Breast epithelium (tissue), 4 donors: ENCODE measurements at places on chromosomes 6 and 20. TPM values are rescaled to one million over a fixed set of nuclear protein-coding genes. Genes with fewer than 3 reads are reported as not detected.

- no peak for DNase-seq
Observed at GRCh38 chr6:25218346-25218745, 60.8 kb upstream of the CARMIL1 start.

DNA sequence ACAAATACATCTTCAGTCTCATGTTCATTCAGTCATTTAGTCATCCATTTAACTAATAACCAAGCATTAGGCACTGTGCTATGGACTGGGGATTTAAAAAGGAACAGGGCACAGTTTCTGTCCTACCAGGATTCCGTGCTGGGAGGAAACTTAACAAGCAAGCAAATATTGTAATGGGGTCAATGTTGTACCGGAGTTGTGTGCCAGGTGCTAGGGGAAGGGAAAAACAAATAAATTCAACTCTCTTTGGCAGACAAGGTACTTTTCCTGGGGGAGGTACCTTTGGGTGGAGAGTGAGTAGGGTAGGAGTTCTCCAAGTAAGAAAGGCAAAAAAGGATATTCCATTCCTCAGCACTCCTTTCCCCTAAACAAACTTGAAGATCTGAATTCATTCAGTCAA is 90.3 kb downstream of the OLIG3 start:
- DNase-seq = no peak

DNA sequence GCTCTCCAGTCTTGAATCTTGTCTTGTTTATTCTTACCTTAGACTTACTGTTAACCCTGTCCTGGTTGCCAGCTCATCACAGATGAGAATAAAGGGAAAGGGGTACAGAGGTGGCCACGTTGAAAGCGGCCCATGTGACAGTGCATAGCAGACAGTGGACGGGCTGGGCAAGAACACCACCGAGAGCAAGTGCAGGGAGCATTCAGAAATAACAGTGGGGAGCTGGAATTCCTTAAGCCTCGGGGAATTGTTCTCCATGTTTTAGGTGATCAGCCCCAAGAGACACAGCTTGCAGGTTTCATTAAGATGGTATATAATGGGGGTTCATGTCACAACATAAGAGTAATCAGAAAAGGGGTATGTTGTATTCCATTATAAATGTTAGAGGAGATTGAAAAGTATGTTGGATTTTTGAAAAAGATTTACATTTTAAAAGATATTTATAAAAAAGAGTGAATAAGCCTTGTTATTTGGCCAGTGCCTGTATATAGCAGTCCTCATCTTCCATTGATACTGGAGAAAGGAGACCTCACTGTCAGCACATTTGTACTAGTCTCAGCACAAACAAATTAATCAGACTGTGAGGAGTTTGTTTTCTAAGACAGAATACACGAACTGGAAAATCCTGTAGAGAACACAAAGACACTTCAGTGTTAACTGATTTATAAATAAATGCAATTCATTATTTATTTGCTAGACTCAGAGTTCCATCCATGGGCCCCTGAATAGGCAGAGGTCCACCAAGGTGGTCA is 35.4 kb downstream of the VAPB start:
- no peak for DNase-seq

DNA sequence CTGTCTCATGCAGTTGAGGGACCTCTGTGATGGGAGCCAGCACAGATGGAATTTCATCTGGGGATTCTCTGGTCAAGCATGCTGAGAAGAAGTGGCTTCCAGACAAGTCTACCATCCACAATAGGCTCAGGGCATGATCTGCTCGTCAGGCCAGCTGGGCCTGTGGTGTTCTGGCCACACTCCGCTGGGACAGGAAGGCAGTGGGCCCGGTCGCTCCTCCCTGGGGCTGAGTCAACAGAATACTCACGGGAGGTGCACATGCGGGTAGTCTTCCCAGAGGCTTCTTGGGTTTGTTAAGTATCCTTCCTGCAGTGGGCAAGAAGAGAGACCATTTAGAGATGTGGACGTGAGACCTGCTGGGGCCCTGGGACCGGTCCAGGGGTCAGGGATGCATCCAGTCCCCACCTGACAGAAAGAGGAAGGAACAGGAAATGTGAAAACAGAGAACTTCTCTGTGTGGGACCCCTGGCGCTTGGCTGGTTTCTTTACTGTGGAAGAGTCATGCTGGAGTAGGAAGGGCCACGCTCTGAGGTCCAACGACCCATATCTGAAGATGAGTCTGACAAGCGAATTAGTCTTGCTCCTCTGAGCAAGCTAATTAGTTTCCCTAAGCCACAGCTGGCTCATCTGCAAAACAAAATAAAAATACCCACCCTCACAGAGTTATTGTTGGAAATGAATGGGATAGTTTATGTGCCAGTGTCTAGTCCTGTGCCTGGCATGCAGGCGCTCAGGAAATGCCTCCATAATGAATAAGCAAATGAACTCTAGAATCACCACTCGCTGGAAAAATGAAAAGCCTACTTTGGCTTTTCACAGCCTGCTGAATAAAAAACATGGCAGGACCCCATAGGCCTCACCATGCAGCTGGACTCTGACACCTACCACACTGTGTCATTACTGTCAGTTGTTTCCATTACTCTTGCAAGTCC is 67.3 kb downstream of the TRAM2 start:
- no peak for DNase-seq

GRCh38 chr6:157469378-157469777 is 88.4 kb downstream of the ZDHHC14 start:
- DNase-seq = no peak

DNA sequence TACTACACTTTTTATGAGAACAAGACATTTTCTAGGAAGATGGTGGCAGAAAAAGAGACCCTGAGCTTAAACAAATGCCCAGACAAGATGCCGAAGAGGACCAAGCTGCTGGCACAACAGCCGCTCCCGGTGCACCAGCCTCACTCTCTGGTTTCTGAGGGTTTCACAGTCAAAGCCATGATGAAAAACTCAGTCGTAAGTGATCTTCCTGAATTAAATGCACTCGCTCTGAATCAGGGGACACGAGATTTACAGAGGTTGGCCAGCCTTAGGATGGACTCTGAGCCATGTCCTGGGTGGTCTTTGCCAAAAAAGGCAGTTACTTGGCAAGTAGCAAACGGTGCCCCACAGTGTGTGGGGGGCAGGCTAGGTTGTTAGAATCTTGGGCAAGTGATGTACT is 423 bp downstream of the PACRG start:
- DNase-seq = no peak

GRCh38 chr6:168088161-168089053 is 9.4 kb upstream of the FRMD1 start:
- no peak for DNase-seq

- DNase-seq = no peak
Observed at GRCh38 chr20:62914970-62915457, 11.3 kb downstream of the DIDO1 start.

DNA sequence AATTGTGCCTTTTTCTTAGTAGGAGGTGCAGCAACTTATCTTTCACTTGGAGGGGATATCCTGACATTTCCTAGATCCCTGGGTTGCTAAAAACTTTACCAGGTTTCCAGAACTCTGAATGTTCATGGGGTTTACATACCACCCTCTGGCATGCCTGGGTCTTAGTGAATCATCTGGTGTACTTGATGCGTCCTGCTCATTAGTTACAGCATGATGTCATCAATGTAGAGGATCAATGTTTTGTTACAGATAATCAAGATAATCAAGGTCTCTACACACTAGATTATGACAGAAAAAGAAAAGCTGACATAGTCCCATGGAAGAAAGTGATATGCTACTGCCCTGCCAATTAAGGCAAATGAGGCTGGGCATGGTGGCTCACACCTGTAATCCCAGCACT is 27.0 kb downstream of the FITM2 start:
- DNase-seq = no peak

DNA sequence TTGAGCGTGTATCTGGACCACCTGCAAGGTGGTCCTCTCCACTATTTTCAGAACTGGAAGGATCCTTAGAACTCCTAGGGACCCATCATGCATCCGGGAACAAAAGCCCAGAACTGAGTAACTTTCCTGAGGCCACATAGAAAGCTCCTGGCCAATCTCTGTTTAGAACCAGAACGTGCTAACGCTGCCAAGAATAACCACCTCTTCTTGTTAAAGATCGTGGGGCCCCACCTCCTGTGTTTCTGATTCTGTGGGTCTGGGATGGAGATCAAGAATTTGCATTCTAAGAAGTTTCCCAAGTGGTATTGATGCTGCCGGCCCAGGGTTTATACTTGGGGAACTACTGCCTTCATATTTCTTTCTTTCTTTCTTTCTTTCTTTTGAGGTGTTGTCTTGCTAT is 13.3 kb downstream of the CD40 start:
- DNase-seq = no peak

DNA sequence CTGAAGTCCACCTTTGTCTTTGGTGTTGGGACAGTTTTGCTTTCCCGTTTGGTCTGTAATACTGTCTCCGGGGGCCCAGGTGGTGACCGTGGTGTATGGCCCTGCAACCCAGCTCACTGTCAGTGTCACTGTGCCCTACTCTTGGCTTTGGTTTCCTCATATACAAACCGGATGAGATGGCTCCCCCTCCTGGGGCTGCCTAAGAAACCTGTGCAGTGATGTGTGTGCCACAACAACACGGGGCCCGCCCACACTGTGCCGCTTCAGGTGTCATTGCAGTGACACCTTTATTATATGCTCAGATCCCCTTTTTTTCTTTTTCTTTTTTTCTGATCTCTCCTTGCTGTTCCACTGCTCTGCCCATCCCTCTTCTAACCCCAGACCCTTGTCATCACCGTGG is 73.9 kb downstream of the RAMACL start:
- DNase-seq = no peak

GRCh38 chr6:144292372-144292771 is 7.2 kb downstream of the UTRN start:
- DNase-seq = no peak

DNA sequence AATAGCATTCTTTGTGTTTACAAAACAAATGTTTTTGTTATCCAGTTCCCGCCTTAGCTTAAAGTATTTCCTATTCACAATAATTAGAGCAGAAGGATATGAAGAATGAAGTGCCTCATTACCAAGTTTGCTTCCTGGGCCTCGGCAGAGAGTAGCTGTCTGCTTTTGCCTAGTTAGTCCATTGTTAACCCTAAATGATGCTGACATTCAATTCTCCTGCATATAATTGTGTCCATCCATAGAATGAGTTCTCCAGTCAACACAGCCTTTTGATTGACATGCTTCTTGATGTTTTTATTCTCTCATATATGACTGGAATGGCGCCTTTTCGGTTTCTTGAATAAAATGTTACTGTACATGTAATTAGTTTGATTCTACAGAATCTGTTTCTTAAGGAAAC is 100.9 kb downstream of the MYB start:
- no peak for DNase-seq

GRCh38 chr20:20664795-20665589 is 47.5 kb downstream of the RALGAPA2 start:
- no peak for DNase-seq

DNA sequence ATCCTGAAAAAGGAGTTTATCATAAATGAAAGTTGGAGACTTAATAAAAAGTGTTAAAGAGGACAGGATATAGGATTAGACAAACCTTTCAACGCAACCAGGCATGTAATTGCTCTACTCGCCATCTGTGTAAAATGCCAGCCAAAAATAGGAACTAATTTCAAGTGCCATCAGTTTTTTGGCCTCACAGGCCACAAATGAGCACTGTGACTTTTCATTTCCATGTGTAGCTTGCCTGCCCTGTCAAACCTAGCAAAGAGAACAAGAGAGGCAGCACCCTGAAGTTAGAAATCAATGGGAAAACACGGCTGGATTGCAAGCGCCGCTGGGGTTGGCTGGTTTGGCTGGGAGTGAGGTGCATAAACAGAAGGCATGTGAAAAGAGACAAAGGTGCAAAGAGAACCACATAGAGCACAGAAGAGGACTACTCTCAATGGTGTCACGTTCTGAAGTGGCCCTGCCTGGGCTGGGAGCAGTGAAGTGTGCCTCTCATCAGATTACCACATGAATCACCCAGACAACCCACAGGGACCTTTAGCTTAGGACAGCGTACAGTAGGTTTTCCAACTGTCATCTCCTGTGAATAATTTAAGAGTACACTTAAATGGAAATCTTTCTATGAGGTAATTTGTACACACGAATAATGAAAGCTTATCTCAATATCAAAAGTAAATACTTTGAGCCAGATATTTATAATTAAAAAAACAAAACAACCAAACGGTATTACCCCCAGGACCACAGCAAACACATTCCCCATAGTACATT is 78.0 kb upstream of the NHSL1 start:
- no peak for DNase-seq

DNA sequence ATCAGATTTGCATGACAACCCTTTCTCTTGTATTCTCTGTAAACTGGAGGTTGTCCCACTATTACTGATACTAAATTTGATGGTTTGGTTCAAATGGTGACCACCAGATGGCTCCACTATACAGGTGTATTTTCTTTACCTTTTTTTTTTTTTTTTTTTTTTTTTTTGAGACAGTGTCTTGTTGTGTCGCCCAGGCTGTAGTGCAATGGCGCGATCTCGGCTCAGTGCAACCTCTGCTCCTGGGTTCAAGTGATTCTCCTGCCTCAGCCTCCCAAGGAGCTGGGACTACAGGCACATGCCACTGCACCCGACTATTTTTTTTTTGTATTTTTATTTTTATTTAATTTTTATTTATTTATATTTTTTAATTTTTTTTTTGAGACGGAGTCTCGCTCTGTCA is 6.6 kb upstream of the WTAP start:
- DNase-seq = no peak

DNA sequence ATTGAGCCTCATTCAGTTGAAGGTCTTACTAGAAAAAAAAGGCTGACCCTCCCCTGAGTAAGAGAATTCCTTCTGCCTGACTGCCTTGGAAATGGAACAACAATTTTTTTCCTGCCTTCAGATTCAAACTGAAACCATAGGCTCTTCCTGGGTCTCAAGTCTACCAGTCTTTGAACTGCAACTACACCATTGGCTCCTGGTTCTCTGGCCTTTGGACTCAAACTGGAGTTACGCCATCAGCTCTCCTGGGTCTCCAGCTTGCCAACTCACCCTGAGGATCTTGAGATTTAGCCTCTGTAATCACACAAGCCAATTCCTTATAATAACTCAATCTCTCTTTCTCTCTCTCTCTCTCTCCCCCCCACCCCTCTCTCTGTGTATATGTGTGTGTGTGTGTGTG is 36.0 kb upstream of the SNX9 start:
- no peak for DNase-seq

DNA sequence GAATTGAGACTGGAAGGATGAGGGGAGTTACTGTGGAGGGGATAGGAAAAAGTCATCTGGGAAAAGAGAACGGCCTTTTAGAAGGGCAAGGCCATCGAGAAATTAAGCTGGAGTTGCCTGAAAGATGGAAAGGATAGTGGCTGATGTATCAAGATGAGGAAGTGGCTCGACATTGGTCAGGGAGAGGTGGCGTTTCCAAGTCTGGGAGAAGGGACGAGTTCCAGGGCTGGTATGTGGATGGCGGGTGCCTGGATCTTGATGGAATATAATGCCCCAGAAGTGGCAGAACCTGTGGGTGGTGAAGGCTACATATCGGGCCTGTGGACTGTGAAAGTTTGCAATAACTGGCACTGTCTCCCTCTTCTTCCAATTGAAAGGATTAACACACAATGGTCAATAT is 2.2 kb upstream of the SIRT5 start:
- no peak for DNase-seq

SCGN gene
- 0.59 TPM for total RNA-seq

RNF5 gene
- total RNA-seq = 78.0 TPM

EXOC2 gene
- 26.5 TPM for total RNA-seq

IL17A gene
- not detected for total RNA-seq

C6orf132 gene
- 4.2 TPM for total RNA-seq

TTPAL gene
- 14.7 TPM for total RNA-seq

MYLK4 gene
- 1.4 TPM for total RNA-seq

PAX1 gene
- not detected for total RNA-seq

GPX5 gene
- total RNA-seq = not detected

LINC00237 gene
- not detected for total RNA-seq

EDN3 gene
- total RNA-seq = 6.9 TPM

CRISP2 gene
- total RNA-seq = not detected

IP6K3 gene
- 0.66 TPM for total RNA-seq

PLCG1 gene
- total RNA-seq = 132 TPM
